ENCODE measurements at places on chromosomes 6 and 20.

DNA sequence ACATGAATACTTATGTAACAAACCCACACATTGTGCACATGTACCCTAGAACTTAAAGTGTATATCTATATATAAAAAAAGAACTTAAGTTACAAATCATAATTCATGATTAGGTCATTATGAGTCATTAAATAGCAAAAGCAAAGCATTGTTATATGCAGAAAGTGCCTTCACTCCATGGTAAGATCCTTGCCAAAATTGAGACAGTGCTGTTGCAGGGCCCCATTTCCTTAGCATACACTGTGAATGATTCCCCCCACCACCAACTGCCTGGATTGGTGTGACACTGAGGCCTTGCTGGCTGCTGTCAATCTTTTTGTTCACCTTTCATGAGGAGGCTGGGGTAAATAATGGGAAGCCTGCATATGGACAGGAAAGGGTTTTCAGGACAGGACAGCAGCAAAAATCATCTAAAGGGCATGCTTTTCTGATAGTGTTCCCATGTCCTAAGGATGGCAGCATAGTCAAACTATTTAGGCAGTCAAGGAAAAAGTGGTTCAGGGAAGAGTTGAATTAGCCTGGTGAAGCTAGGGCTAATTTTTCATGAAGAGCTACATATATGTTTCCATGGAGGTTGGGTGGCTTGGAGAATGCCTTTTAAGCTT lies 188.2 kb upstream of the ASCC3 start:
- no peak for DNase-seq

DNA sequence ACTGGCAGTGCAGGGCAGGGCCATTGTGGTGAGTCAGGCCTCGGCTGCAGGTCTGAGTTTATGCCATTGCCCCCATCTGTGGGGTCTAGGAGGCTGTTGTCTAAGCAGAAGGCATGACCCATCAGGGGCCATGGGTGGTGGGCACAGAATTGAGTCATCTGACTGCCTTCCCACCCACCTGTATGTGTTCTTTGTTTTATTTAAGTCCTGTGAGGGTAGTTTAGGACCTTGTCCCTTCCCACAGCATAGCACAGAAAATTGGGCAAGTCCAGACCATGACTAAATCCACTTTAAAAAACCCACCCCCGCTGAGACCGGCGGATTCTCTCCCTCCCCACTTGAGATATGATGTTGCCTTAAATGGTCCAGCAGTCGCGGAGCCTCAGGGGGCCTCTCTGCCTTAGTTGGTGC lies 40.3 kb downstream of the ERMARD start:
- no peak for DNase-seq

DNA sequence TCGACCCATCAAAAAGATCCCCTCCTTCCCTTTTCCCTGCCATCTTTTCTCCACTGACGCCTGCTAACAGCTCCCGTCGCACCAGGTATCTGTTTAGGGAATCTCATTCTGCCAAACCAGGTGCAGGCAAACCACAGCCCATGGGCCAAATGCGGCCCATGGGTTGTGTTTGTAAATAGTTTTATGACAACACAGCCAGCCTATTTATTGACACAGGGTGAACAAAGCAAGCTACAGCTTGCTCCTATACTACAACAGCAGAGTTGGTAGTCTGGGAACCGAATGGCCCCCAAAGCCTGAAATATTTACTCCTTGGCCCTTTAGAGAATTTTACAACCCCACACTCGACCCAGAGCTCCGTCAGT lies 16.4 kb downstream of the NFATC2 start:
- DNase-seq, result no peak

DNA sequence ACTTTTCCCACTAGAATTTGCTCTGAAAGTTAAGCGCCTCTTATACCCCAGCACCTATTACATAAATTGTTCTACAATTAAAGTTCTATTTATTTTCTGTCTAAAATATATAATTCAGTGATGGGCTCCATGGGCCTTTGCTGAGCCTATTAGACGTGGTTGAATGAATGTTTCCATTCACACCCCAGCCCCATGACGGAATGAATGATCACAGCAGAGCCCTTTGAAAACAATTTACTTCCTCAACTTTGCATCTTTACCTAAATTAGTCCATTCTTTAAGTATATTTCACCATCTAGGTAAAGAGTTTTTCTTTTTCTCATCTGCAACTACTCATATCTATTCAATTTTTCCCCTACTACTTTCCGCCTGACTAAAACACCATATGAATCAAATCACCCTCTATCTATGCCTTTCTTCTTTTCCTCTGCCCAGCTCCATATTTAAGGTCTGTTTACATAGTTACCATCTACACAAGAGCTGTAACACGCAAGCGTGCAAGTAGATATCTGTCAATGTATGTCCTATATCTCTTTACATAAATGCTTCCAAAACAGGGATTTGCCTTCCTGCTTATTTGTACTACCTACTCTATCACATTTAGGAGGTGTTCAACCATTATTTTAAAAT lies 69.7 kb downstream of the ECT2L start:
- no peak for DNase-seq

DNA sequence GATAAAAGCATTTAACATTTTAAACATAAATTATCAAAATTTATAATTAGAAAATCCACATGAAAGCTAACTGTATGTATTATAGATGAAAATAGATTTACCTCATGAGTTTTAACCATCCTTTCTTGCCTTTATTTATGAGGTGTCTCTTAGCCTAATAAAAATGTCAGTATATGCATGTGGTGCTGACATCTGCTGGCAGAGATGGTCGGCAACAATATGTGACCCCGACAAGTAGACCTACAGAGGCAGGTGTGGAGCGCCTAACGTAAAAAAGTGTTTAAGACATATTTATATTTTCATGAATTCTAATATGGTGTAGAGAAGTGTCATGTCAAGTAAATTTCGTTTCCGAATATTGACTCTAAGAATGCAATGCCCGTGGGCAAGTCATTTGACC lies 149.0 kb upstream of the FUT9 start:
- no peak for DNase-seq

DNA sequence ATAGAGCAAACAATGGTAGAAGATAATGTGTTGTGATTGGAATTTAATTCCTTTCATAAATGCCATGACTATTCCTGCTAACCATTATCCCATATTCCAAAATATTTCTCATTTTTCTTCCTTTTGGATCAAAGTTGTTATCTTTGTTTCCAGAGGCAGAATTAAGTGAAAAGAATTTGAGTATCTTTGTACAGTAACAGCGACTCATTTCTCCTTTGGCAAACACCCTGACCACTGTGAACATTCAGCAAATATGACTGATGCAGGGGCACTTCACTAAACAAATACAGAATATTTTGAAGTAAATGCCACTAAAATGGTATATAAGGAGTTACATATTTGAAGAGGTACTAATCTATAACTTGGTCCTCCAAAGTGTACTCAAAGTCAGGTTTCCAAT lies 105.0 kb upstream of the LAMP5 start:
- no peak for DNase-seq

DNA sequence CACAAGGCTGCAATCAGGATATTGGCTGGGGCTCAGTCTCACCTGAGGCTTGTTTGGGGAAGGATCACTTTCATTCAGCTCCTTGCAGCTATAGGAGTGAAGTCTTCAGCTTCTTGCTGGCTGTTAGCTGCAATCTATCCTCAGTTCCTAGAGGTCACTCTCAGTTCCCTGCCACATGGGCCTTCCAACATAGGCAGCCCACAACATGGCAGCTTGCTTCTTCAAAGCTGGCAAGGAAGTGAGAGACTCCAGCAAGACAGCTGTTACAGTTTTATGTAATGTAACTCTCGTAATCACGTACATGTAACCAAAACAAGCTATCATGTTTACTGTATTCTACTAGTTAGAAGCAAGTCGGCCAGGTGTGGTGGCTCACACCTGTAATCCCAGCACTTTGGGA lies 226.9 kb downstream of the CDC5L start:
- no peak for DNase-seq

DNA sequence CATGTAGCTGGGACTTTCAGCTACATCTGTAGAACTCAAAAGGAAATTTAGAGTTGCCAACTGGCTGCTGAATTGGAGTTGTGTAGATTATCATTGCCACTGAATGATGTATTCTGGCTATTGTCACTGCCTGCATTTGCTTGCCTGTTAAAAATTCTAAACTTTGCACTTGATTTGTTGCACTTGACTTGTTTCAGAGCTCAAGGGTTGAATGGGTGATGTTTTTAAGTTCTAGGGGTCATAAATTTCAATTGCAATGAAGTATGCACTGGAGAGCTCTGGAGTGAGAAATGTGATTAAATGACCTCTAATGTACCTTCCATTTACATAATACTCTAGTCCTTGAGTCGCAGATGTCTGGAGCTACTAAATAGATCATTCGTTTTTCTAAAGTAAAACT lies 102.4 kb downstream of the TNFRSF21 start:
- DNase-seq, result no peak

- DNase-seq, result no peak
These were observed 54.2 kb downstream of the KLHL31 start for GRCh38 chr6:53611342-53611741.

DNA sequence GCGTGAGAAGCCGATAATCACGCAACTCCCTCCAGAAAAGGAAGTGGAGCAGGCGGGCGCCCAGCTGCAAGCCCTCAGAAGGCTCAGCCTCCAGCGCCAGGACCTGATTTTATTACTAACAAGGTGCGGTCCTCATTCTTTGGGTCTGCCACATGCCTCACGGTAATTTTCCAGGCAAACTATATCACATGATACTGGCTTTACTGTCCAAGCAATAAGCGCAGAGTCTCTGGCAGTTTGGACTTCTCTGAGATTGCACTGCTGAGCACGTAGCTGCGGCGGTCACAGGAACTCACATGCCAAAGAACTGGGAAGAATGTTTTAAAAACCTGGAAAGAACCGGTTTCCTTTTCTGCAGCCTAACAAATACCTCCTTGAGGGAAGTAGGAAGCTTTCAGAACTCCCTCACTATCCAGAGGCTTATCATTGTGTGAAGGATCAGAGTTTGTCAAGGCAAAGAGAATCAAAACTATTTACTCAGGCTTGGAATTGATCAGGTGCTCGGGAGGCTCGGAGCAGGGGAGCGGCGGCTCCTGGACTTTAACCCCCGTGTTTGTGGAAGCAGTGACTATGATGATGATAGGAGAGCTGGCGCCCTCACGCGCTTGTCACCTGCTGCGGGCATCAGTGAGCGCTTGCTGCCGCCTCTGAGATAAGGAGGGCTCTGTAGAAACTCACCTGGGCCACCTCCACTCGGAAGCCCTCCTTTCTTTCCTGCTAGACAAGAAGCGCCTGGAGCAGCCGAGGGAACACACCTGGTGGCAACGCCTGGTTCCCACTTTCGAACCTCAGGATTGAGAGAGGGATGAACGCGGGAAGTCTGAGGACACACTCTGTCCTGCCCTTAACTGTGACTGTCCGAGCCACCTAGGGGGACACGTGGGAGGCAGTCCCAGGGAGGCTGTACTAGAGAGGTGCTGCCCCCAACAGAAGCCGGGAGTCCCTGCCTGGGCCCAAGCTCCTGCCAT lies 27.2 kb upstream of the SYNJ2 start:
- DNase-seq, result no peak

- DNase-seq, result no peak
These were observed 237.7 kb downstream of the PRL start for GRCh38 chr6:22059126-22059525.

- peak; percentile 19 for DNase-seq
These were observed 47.8 kb downstream of the GMPR start for GRCh38 chr6:16286151-16286522.

DNA sequence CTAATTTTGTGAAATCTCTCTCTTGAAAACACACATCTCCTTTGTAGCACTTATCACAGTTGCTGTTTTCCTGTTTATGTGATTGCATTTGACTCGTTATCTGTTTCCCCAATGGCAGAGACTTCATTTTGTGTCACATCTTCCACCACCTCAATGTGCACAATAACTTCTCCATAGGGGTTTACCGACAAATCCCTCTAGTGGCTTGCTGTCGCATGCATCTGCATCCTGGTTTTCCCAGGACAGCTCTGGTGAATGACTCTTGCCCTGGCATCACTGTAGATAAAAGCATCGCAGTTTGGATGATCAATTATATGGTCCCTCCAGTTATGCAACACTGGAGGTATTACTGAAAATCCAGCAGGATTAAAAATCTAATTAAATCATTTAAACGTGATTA lies 206.5 kb upstream of the BTBD3 start:
- DNase-seq, result no peak

GRCh38 chr6:63923139-63923739 lies 287.6 kb downstream of the PHF3 start:
- DNase-seq, result no peak

DNA sequence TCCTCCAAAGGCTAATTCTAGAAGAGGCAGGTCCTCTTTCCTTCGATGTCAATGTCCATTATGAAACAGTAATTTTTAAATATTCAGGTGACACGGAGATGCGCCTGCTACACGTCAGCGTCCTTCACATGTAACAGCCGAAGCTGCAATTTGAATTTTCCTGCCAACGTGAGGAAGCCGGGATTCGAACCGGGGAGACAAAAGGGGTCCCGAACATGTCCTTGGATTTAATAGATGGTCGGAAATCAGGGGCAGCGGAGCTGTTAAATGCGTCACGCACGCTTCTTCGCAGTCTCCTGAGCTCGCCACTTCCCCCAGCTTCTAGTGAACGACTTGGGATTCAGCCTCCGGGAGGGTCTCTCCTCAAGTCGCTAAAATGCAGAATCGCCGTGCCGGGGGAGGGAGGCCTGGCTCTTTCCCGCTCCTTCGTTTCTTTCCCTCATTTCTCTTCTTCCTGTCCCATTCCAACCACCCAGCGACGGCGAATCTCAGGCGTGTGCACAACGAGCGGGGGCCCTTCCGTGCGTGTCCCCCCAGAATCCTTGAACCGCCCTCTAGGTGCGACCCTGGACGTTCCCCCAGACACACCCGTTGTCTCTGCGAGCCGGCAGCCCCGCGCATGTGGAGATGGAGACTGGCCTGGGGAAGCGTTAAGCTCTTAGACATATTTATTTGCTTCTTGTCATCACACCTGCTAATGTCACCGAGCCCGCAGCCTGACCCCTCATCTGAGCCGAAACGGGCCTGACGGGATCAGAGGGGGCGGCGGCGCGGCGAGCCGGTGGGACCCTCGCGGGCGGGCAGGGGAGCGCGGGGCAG lies 1.3 kb upstream of the FOXC1 start:
- no peak for DNase-seq

DNA sequence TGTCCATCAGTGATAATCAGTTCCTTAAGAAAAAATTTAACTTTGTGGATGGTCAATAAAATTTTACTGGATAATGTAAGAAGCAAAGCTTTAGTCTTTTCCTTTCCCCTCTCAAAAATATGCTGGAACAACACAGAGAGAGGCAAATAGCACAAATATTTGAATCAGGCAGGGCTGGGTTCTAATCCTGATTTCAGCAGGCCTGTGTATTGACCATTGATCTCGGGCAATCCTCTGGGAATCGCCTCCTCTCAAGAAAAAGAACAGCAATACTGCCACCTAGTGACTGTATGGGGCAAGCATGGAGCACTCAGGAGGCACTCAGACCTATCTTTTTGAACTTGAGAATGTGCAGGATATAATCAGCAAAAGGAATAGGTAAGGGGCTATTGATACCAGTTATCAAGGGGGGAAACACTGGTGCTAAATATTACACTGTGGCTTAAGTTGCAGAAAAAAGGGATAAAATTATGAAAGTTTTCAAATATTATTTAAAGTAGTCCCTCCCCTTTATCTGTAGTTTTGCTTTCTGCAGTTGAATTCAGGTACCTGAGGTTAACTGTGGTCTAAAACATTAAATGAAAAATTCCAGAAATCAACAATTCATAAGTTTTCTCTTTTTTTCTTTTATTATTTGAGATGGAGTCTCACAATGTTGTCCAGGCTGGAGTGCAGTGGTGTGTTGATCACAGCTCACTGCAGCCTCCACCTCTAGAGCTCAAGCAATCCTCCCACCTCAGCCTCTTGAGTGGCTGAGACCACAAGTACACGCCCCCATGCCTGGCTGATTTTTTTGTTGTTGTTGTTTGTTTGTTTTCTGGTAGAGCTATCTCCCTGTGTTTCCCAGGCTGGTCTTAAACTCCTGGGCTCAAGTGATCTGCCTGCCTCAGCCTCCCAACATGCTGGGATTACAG lies 91.8 kb upstream of the NHSL1 start:
- DNase-seq, result peak; percentile 45

All from stimulated activated CD4-positive, alpha-beta T cell treated with anti-CD3 and anti-CD28 coated beads, Interleukin-12 subunit alpha, Interleukin-12 subunit beta, amount 100 ng/mL, for 24 hours (primary cell).